Breast epithelium (tissue), 4 donors: ENCODE measurements at places on chromosomes 4 and X. TPM values are rescaled to one million over a fixed set of nuclear protein-coding genes. Genes with fewer than 3 reads are reported as not detected.

- H3K27ac ChIP-seq: no peak overlapping the region
- no peak overlapping the region for H3K4me3 ChIP-seq
- no peak for DNase-seq
- no peaks in the 10 kb centered on the region for H3K27me3 ChIP-seq
These were observed 5.4 kb downstream of the STBD1 start for GRCh38 chr4:76311896-76312331.

DNA sequence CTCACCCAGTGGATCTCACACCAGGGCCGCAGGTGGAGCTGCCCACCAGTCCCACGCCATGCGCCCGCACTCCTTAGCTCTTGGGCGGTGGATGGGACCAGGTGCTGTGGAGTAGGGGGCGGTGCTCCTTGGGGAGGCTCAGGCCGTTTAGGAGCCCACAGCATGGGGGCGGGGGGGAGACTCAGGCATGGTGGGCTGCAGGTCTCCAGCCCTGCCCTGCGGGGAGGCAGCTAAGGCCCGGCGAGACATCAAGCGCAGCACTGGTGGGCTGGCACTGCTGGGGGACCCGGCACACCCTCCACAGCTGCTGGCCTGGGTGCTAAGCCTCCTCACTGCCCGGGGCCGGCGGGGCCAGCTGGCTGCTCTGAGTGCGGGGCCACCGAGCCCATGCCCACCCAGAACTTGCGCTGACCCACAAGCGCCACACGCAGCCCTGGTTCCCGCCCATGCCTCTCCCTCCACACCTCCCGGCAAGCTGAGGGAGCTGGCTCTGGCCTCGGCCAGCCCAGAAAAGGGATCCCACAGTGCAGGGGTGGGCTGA, 312.9 kb upstream of the GIMD1 start:
- DNase-seq: no peak
- no peak overlapping the region for H3K4me3 ChIP-seq
- H3K36me3 ChIP-seq: no peaks in the 10 kb centered on the region
- no peaks in the 10 kb centered on the region for H3K4me1 ChIP-seq

The CNKSR2 gene
- total RNA-seq: 4.9 TPM

The GPR173 gene
- total RNA-seq: 2.3 TPM

The UGT2B15 gene
- 2.0 TPM for total RNA-seq

The MUC7 gene
- total RNA-seq: not detected

The BMX gene
- 2.3 TPM for total RNA-seq
